ENCODE measurements at places on chromosomes 13 and 19. TPM values are rescaled to one million over a fixed set of nuclear protein-coding genes. Genes with fewer than 3 reads are reported as not detected.

GRCh38 chr13:43036351-43037250 is 13.2 kb downstream of the DNAJC15 start:
- peak; percentile 44 for DNase-seq

GRCh38 chr19:15672580-15673175 is at the start of gene CYP4F12:
Gene CYP4F12, plus strand, starts transcription at chr19:15673087. Its CDS starts 443 bp downstream, at chr19:15673530.
- peak; percentile 95 for DNase-seq

DNA sequence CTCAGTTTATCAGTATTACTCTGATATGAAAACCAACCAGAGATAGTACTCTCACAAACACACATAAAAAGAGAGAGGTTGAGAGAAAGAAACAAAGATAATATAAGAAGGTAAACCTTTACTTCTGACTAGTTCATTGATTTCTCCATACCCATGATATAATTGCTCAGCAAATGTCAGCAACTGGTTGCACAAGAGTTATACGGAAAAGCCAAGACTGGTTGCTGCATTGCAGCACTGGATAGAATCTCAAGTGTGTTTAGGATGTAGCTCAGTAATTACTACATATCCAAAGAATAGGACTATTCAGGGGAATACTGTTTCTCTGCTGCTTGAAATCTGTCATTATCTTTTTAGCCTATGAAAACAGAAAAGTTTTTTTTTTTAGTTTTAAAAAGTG is 1332.8 kb downstream of the OLFM4 start:
- DNase-seq, result no peak

GRCh38 chr13:33434676-33435075 is 149.1 kb upstream of the STARD13 start:
- no peak for DNase-seq

DNA sequence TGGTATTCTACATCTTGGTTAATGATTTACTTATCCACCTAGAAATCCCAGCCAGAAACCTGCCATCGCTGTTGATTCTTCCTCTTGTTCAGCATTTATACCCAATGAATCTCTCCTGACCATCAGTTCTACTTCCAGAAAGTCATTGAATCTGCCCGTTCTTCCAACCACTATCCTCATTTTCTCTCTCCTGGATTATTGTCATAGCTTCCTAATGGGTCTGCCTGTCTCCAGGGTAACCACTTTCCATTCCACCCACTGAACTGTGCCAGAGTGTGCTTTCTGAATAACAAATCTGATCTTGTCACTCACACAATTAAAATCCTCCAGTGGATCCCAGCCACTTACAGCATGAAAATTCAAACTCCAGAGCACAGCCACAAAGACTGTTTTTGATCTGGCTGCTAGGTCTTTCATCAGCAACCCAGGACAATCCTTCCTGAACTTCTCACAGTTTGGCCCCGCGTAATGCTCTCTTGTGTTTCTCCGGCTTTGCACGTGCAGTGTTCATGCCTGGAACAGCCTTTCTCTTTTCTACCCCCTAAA is 330.6 kb downstream of the SPRY2 start:
- no peak for DNase-seq

TIMM50 gene
- 67.4 TPM for polyA plus RNA-seq

- no peak for DNase-seq
These were observed 16.3 kb downstream of the PBX4 start for GRCh38 chr19:19602136-19602712.

GRCh38 chr13:51048166-51048461 is 63.0 kb downstream of the C13orf42 start:
- DNase-seq, result no peak

All from lung (tissue), 17 donors.